ENCODE measurements at places on chromosomes 1 and 21.

DNA sequence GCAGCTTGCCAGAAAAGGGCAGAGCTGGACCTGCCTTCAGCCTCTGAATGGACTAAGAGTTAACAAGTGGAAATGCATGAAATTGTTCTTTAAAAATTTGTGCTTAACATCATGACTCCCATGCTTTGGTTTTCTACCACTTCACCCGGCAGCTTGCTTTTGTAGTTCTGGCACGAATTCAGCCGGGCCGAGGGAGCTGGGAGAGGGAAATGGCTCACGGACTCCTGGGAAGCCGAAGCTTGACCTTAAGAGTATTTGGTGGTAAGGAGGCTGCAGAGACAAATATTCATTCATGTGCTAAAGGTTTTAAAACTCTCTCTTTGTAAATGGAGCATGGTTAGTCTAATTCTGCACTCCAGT, 17.2 kb upstream of the GFI1 start:
- no peak for DNase-seq

GRCh38 chr1:18151436-18152122, 44.0 kb downstream of the IGSF21 start:
- DNase-seq, result no peak

GRCh38 chr1:94783342-94784189, 36.6 kb upstream of the SLC44A3 start:
- no peak for DNase-seq

- peak; percentile 15 for DNase-seq
These were observed 636 bp upstream of the YRDC start for GRCh38 chr1:37808369-37809319.

- no peak for DNase-seq
These were observed 188.5 kb downstream of the TM2D1 start for GRCh38 chr1:61536174-61537108.

- DNase-seq, result no peak
These were observed 136.9 kb downstream of the PSMG1 start for GRCh38 chr21:39046236-39046916.

GRCh38 chr1:181061891-181062835, 26.3 kb upstream of the IER5 start:
- DNase-seq, result peak; percentile 79
